ENCODE measurements at places on chromosomes 1 and 21.

DNA sequence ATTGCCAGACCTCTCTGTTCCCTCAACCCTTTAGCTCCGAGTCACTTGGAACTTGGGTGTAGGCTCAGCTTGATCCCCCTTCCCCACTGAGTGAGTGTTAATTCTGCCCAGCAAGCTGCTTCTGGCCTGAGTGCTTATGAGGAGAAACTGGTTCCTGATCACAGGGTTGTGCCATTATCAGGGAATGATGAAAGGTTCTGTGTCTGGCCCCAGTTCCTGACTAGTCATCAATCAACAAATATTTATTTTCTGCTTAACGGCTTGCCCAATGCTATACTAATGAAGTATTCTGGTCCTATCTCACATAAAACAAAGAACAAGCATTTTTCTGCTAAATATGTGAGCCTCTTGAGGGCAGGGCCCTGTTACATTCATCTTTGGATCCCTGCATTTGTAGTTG lies 20.8 kb downstream of the CC2D1B start:
- DNase-seq: no peak

GRCh38 chr1:76238094-76238628 lies 163.6 kb downstream of the ST6GALNAC3 start:
- no peak for DNase-seq

GRCh38 chr21:45768740-45769048 lies 125.2 kb downstream of the PCBP3 start:
- no peak for DNase-seq

GRCh38 chr21:25428537-25428936 lies 178.7 kb downstream of the MRPL39 start:
- no peak for DNase-seq

DNA sequence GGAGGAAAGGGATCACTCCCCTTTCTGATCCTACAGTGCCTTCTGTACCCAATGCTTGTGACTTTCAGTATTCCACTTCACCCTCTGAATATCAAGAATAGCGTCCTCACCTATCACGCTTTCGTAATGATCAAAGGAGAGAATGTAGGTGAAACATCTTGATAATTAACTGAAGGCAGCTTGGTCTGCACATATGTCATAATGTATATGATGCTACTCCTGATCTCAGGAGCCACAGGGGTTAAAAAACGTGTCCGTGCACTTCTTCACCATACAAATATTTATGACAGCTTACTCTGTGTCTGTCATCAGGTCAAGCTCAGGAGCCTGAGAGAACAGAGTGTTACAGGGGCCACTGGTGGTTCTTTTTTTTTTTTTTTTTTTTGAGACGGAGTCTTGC lies 1.2 kb upstream of the PIK3C2B start:
- DNase-seq: no peak

- peak; percentile 40 for DNase-seq
Measured at GRCh38 chr21:25573409-25574206, 33.7 kb downstream of the MRPL39 start.

GRCh38 chr1:236161230-236161629 lies 18.9 kb downstream of the GPR137B start:
- no peak for DNase-seq

DNA sequence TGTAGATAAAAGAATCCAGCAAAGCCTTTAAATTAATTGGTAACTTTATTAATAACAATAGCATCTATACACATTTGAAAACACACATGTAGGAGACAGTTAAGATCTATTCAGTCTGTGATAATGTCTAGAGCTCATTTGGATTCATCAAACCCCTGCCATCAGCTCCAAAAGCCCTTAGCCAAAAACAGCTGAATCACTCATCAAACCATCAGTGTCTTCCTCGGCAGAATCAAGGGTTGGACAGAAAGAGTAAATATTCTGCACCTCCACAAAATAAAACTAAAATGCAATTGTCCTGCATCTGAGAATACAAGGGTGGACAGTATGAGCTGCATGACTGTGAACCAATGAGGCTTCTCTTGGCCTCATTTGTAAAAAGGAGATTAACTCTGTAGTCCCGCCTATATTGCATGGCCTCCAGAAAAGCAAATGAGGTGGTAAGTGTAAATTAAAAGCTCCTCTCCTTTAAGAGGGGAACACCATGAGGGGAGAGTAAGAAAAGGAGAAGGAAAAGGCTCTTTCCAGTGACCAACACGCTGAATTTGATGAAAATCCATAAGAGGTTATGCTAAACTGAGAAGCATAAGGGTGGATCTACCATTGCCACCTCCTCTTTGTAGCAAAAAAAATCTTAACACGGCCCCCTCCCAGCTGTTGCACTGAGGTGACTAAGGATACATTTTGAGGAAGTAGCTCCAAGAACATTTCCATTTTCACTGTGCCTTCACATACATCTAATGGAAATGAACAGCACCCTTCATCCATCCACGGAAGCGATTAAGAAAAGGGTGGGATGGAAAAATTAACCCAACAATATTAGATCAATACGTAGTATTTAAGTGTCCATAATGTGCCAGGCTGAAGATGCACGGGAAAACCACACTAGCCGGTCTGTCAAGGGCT lies 14.7 kb upstream of the BOLA1 start:
- DNase-seq: no peak

DNA sequence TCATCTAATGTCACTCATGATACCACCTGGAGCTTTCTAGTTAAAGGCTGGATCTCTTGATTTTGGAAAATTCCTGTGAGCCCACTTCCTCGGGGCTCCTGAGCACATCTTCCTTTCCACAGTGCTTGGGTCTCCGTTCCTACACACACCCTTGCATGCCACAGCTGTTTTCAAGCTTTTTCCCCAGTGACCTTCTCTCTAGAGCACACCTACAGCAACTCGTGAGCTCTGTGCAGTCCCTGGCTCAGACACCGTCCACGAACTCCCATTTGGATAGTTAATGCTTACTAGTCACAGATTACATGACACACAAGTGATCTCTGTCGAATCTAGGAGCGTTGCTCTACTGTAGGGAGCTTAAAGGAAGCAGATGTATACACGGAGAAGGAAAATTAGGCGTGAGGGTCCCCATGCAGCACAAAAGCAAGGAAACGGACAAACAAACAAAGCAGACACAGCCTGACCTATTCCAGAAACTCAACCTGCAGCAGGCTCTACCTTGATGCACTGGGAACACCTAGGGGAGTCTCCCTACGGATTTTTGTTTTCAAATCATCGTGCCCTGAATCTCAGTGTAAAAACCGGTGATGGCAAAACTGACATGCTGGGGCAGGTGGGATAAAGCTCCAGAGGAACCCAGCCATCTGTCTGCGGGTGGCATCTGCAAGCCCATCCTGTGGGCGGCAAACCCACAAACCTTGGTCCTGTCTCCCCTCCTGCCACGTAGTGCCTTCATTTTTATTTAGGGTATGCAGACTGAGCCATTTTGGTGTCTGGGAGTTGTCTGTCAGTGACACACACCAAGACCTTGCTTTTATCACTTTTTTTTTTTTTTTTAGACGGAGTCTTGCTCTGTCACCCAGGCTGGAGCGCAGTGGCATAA lies 177.8 kb downstream of the RUNX1 start:
- DNase-seq: no peak

DNA sequence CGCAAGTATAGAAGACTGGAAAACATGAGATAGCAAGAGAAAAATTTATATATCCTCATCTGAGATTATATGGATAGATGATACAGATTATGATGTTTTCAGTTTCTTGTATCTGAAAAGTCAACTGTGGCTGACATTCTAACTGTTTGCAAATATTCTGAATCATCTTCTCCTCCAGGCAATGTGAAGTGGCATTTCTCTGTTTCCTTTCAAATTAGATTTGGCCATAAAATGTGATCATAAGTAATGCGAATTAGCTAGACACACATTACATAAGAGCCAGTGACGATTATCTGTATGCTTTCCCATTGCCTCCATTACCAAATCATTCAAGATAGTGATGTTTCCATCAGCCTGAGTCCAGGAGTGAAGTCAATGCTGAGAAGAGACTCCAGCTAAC lies 265.2 kb downstream of the BRINP3 start:
- DNase-seq: no peak

- no peak for DNase-seq
Measured at GRCh38 chr1:245863566-245864184, 643.4 kb downstream of the SMYD3 start.

DNA sequence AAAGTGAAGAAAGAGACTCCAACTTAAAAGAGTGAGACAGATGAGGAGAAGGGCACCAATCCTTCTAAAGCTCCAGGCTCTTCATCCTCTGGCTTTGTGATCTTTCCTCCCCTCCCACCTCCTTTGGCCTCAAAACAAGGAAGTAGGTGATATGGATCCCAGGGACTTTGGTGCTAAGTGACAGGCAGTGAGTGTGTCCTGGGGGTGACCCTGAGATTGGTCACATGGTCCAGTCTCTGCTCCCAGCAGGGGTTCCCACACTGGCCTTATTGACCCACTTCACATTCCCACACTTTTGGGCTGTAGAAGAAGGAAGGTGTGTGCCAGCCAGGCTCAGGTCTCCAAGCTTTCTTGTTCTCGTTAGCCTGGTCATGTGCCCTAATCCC lies 401.2 kb upstream of the PROX1 start:
- no peak for DNase-seq

DNA sequence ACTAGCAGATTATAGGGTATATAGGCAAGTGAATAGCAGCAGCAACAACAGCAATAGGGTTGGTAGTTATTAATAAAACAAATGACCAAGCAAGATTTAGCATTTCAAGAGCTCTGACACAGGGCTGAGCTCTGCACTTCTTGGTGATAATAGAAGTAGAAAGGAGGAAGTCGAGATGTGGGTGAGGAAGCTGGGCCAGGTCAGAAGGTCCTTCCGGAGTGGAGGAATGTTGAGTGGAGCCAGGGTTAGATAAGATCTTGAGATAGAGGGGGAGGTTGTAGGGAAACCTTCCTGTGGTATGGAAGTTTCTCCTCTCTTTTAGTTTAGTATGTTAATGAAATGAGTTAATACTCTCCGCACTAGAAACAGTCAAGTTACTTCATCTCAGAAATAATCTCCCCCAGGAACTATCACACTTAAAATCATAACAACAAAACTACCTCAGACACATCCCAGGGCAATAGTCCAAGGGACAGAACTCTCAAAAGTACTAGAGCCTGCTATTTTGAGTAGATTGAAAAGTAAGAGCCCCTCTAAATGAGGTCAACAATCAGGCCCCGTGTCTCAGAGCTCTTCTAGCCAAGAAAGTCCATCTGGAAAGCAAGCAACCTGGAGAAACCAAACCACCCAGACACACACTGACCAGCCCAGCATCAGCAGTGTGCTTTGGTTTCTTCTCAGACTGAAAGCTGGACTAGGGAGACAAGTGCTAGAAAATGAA lies 45.4 kb upstream of the ATP1B1 start:
- no peak for DNase-seq

- DNase-seq: no peak
Measured at GRCh38 chr1:245501633-245502032, 346.8 kb downstream of the KIF26B start.

DNA sequence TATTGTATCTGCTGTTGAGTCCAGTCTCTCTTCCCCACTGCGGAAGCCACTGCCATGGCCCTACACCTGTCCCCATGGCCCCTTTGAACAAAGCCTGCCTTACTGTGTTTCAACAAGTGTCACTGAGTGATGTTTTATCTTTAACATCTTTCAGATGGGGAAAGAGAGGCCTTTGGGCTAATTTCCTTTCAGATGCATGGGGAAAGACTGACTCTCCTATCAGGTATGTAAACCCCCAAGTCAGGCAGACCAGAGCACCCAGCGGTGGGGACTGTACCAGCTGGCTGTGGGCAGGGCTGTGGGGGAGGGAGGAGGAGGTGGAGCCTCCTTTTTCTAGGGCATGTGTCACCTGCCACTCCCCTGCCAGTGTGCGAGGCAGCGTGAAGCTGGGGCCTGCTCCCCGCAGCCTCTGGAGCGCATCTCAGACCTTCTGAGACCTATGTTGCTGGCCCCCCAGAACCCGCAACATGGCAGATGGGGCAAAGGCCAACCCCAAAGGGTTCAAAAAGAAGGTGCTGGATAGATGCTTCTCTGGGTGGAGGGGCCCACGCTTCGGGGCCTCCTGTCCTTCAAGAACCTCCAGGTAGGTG lies at the start of gene PLA2G2F:
TSS of gene PLA2G2F (plus strand) at position 363 of the 590 bp plus-strand sequence. CDS start at position 468, 105 bp downstream.
- DNase-seq: no peak

DNA sequence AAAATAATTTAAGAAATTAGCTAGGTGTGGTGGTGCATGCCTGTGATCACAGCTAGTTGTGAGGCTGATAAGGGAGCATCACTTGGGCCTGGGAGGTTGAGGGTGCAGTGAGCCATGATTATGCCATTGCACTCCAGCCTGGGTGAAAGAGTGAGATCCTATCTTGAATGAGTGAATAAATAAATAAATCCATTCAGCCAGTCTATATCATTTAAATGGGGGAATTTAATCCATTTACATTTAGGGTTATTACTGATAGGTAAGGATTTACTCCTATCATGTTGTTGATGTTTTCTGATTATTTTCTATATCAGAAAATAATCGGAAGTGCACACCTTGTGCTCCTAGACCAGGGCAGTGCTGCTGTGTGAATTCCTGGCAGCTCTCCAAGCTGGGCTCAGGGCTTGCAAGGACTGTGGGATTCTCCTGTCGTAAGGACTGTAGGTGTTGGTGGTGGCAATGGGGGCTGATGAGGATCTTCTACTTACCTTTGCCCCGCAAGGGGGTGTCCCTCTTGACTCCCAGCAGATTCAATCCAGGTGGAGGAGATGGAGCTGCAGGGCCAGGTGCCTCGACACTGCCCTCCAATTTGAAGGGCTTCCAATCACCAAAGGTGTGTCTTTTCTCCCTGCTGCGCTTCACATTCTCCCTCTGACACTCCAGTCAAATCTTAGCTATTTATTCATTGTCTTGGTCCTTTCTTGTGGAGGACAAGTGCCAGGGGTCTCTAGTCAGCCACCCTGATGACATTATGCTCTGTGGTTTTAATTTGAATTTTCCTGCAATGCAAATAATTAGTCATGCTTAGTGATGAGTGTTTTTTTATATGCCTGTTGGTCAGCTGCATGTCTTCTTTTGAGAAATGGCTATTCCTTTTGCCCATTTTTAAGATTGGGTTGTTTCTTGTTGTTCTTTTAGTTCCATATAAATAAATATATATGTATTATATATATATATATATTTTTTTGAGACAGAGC lies 14.1 kb upstream of the TRAPPC10 start:
- DNase-seq: no peak

- DNase-seq: peak; percentile 52
Measured at GRCh38 chr1:61082311-61083012, at the start of gene NFIA. NFIA (plus strand) TSS chr1:61082561.

DNA sequence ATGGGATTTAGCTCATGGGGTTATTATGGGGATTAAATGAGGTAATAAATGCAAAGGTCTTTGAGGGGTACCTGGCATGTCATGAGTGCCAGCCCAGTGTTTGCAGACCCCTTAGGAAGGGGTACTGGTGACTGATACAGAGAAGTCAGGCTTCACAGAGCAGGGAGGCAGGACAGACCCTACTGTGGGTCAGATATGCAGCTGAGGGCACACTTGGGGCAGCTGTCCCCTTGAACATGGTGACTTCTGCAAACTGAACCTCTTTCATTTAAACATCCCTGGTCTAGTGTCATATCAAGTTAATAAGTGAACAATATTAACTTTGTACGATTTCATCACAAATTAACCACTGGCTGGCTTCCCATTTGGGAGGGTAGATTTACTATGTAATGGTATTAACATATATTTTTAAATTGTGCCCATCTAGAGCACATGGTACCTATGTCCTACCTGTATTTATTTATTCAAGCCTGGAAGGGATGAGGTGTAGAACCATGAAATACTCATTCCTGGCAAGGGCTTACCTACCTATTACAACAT lies 25.9 kb downstream of the STPG1 start:
- DNase-seq: no peak
